Right lung (tissue), 10 donors: ENCODE measurements at places on chromosomes 13 and 19. TPM values are rescaled to one million over a fixed set of nuclear protein-coding genes. Genes with fewer than 3 reads are reported as not detected.

DNA sequence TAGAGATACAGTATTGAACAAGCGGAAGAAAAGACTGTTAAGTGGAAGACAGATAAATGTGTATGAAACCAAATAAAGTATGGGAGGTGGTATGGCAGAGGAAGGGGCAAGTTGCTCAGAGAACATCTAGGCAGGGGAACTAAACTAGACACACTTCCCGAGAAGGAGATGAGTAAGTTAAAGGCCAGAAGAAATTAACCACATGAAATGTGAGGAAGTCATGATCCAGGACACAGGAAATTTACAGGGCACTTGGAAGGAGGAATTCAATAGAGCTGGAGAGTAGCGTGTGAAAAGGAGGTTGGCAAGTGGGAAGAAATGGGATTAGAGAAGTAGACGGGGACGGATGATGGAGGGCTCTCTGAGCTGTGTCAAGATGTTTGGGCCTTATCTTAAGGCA is 208.8 kb downstream of the COG6 start:
- DNase-seq, result no peak

GRCh38 chr19:13090511-13091231 is 12.0 kb downstream of the LYL1 start:
- no peak for DNase-seq

- no peak for DNase-seq
Observed at GRCh38 chr13:104105418-104106355, 1039.5 kb upstream of the SLC10A2 start.

DNA sequence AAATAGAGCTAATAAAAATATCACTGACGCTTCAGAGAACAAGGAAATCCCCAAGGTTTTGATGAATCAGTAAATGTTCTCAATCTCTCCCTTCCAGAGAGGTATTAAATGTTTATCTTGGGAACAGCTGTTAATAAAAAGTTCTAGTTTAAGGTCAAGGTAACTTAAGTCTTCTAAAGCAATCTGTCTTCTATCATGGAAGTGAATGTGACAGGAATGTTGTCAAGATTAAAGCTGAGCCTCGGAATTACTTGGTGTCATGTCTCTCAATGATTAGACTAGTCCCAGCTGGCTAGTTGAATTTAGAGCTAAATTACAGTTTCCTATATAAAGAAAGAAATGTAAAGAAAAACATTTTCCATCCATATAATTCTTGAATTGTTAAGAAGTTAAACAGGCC is 23.4 kb downstream of the ESD start:
- no peak for DNase-seq

DNA sequence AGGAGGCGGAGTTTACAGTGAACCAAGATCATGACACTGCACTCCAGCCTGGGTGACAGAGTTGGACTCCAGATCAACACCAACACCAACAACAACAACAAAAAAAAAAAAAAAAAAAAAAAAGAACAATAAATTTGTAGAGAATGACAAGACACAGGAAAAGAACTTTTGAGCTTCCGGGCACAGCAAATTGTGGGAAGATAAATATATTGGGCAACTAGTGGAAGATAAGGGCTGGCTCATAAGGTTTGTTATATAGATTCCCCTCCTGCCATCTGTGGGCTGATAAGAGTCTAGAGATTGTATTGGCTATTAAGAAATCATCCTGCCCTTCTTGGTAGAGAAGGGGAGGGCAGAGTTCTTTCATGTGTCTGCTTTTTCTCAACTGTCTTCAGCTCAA is 33.1 kb upstream of the CYP2S1 start:
- no peak for DNase-seq

DNA sequence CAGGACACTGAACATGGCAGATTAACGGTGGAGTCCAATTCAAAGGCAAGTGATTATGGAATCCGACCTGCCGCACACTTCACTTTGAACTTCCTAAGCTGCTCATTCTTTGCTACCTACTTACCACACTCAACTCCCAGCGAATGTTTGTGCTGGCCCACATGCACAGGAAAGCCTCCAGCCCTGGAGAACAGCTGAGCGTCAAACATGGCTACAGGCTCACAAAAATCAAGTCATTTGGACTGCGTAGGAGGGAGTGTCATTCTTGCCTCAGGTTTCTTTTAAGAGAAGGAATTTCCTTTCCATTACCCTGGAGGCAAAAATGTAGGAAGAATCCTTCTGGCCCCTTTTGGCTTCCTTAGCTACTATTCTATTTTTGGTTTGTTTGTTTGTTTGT is 41.3 kb upstream of the IPO5 start:
- DNase-seq, result no peak

PTH2 gene
- polyA plus RNA-seq, result not detected
